ENCODE measurements at places on chromosomes 4 and X.

DNA sequence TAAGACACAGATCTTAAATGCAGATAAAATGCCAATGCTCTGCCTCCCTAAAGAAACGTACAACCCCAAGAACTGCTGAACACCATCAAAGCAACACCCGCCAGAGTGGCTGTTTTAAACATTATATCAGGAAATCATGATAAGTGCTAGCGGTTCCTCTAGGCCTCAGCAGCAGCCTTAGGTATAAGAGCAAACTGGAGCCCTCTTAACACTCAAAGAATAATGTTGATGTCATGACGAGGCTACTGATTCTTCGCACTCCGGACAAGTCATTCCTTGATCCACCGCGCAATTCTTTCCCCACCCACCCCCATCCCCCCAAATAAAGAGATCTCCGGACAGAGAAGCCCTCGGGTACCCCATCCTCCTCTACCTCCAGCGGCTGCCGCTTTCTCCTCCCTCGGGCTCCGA is 507 bp downstream of the LIN54 start:
- DNase-seq: no peak

DNA sequence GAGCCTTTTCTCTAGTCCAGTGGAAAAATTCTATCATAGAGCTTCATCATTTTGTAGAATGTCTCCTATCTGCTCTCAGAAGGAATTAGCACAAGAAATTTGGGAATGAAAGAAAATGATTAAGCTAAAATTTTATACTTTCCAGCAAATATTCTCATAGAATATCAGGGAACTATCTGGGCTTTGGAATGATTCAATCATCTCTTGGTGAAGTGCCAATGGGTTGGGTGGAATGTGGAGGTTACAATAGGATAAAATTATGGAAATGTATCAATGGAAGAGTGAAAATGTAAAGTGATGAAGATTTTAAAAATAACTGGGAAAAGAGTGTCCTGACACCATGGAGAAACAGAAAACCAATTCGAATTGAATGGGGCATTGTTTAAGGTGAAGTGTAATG is 119.0 kb upstream of the MID1 start:
- DNase-seq: no peak

- DNase-seq: no peak
Observed at GRCh38 chr4:53767482-53767881, 176.2 kb upstream of the LNX1 start.

GRCh38 chr4:86141161-86141560 is 218.7 kb downstream of the MAPK10 start:
- no peak for DNase-seq

DNA sequence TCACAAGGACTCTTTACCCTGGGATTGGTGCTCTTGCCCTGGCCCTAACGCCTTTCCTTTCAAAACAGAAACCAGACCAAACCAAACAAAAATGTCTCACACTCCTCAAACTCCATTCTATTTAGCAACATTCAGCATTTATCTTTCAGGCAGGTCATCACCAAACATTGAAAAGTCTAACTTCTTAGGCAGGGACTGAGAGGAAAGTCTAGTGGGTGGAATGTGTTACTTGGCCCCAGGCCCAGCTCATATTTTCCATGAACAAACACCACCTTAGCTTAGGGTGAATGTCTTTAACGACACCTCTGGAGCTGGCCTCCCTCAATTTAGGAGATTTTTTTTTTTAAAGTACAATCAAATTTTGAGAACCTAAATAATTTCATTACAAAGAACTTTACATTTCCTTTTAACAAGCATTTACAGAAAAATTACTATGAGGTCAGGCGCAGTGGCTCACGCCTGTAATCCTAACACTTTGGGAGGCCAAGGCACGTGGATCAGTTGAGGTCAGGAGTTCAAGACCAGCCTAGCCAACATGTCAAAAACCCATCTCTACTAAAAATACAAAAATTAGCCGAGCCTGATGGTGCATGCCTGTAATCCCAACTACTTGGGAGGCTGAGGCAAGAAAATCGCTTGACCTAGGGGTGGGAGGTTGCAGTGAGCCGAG is 10.2 kb upstream of the N4BP2 start:
- DNase-seq: no peak

DNA sequence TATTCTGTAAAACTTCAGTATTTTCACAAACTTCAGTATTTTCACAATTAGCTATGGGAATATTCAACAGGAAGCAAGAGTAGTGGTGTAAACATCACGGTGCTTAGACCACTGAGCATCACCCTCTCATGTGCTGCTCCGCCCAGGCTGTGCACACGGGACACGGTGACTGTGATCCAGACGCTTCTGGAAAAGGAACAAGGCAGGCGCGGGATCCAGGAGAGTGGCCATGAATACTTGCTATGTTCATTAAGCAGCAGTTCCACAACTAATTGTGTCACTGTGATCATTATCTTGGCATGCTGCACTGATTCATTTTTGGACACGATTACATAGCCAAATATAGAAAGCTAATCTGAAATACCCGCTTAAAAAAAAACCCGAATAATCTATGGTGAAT is 19.6 kb upstream of the FAT1 start:
- no peak for DNase-seq

GRCh38 chrX:40177117-40177430 is 79.3 kb upstream of the BCOR start:
- no peak for DNase-seq

DNA sequence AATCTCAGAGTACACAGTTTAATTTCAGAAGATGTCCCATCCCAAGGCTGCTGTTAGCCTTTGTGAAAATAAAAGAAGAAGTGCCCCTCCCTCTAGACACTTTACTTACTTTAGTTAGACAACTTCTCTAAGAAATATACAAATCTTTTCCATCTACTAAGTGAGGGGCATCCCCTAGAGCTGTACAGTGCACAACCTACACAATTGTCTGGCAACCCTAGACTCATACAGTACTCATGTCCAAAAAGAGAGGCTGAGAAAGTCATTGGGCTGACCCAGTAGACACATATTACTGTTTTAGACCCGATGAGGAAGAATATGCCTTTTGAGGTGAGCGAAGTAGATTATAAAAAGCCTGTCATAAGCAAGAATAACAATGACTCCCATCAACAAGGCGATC is 297.6 kb downstream of the IDS start:
- DNase-seq: no peak

Data from dorsolateral prefrontal cortex (tissue), 122 donors.